GM18507 (cell line): ENCODE measurements at places on chromosomes 1 and 21.

DNA sequence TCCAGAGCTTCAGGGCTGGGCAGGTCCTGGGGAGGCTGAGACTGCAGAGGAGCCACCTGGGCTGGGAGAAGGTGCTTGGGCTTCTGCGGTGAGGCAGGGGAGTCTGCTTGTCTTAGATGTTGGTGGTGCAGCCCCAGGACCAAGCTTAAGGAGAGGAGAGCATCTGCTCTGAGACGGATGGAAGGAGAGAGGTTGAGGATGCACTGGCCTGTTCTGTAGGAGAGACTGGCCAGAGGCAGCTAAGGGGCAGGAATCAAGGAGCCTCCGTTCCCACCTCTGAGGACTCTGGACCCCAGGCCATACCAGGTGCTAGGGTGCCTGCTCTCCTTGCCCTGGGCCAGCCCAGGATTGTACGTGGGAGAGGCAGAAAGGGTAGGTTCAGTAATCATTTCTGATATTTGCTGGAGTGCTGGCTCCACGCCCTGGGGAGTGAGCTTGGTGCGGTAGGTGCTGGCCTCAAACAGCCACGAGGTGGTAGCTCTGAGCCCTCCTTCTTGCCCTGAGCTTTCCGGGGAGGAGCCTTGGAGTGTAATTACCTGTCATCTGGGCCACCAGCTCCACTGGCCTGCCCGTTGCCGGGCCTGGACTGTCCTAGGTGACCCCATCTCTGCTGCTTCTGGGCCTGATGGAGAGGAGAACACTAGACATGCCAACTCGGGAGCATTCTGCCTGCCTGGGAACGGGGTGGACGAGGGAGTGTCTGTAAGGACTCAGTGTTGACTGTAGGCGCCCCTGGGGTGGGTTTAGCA is 9.3 kb downstream of the MYBPH start:
- DNase-seq, result no peak

- DNase-seq, result no peak
Observed at GRCh38 chr1:21490774-21491487, 18.3 kb upstream of the ALPL start.

- no peak for DNase-seq
Observed at GRCh38 chr21:39350094-39351005, 1.5 kb upstream of the HMGN1 start.

DNA sequence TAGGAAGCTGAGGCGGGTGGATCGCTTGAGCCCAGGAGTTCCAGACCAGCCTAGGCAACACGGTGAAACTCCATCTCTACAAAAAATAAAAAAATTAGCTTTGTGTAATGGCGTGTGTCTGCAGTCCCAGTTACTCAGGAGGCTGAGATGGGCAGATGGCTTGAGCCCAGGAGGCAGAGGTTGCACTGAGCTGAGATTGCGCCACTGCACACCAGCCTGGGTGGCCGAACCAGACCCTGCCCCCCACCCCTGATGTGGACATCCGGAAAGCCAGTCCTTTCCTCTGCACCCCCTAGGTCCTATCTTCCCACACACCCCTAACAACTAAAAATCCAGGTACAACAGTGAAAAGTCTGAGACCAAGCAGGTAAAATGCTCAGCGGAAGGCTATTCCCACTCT is 71.9 kb downstream of the PLD5 start:
- no peak for DNase-seq

GRCh38 chr1:109204484-109204883 is 9.2 kb upstream of the SARS1 start:
- DNase-seq, result no peak

- no peak for DNase-seq
Observed at GRCh38 chr1:97245026-97245425, 523.4 kb downstream of the PTBP2 start.

- no peak for DNase-seq
Observed at GRCh38 chr1:198934901-198935305, 296.1 kb downstream of the PTPRC start.

DNA sequence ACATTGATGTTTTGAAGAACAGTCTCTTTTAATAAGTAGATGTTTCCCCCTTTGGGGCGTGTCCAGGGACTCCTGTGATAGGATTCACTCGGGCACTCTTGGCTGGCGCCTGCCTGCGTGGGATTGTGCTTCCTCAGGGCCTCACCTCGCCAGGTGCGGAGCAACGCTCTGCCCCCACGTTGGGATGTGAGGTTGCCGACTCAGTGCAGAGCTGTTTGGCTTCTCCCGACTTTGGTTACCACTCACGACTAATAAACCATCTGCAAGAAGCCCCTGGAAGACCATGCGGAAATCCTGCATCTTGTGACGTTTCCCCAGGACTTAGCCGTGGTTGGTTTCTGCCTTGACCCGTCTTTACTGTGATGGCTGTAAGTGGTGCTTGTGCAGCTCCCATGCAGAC is 106.4 kb downstream of the PCBP3 start:
- DNase-seq, result no peak

DNA sequence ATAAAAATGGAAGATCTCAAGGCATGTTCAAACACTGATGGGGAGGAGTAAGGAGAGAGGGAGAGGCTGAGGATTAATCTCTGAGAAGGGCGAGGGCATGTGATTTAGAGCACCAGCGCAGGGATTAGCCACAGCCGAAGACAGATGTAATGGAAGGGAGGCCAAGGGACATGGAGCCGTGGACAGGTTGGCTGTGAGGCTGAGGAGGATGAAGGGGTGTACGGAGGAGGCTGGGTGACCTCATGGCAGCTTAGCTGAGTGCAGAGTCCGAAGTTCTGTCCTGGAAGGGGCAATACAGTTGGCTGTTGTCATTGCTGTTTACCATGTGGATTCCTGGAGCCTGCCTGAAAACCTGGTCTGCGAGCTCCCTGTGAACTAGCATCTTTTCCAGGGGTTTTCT is 342.8 kb downstream of the RPS6KC1 start:
- DNase-seq, result no peak

DNA sequence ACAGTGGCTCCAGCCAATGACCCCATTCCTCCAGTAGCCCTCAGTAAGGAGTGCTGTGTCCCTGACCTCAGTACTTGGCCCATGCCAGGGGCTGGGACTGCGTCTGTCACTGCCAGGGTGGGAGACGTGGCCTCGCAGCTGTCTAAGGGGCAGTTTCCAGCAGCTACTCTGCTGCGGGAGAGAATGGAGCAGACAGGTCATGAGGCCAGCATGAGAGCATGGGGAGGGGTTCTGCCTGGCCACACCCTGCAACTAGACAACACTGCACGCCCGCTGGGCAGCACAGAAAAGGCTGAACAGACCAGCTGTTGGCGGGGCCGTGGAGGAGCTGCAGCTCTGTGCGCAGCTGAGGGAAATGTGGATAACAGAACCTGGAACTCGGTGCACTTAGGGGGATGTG is 91.6 kb upstream of the COL6A1 start:
- no peak for DNase-seq

DNA sequence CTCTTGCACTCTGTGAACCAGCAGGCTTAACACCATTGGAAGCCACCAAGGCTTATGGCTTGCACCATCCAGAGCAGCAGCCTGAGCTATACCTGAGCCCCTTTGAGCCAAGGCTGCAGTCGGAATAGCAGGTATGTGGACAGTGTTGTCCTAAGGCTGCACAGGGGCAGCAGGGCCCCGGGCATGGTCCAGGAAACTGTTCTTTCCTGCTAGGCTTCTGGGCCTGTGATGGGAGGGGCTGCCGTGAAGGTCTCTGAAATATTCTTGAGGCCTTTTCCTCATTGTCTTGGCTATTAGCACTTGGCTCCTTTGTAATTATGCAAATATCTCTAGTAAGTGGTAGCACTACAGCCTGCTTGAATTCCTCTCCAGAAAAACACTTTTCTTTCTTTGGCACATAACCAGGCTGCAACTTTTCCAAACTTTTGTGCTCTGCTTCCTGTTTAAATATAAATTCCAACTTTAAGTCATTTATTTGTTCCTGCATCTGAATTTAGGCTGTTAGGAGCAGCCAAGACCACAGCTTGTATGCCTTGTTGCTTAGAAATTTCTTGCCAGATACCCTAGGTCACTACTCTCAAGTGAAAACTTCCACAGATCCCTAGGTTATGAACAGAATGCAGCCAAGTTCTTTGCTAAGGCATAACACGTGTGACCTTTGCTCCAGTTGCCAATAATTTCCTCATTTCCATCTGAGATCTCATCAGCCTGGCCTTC is 5.2 kb downstream of the KRTAP20-4 start:
- DNase-seq, result no peak

DNA sequence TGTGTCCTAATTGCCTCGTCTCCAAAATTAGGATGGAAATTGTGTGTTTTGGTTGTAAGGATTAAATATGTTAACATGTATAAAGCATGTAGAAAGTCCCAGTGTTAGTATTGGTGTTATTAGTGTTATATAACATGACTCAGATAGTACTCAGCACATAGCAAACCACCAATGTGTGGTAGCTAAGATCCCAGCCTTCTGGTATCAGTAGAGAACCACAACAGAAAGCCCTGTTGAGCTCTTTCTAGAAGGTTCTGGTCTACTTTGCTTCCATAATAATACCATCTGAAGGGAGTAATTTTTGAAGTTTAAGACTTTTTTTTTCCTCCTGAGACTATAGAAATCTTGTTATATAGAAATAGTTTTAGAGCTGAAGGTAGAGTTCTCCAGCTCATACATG is 259.3 kb upstream of the SGIP1 start:
- no peak for DNase-seq

DNA sequence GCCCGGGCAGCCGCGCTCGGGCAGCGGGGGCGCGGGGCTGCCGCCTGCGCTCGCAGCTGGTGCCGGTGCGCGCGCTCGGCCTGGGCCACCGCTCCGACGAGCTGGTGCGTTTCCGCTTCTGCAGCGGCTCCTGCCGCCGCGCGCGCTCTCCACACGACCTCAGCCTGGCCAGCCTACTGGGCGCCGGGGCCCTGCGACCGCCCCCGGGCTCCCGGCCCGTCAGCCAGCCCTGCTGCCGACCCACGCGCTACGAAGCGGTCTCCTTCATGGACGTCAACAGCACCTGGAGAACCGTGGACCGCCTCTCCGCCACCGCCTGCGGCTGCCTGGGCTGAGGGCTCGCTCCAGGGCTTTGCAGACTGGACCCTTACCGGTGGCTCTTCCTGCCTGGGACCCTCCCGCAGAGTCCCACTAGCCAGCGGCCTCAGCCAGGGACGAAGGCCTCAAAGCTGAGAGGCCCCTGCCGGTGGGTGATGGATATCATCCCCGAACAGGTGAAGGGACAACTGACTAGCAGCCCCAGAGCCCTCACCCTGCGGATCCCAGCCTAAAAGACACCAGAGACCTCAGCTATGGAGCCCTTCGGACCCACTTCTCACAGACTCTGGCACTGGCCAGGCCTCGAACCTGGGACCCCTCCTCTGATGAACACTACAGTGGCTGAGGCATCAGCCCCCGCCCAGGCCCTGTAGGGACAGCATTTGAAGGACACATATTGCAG is 3.0 kb downstream of the ARTN start:
- DNase-seq, result no peak

GRCh38 chr1:10213186-10213705 is 2.9 kb downstream of the KIF1B start:
- no peak for DNase-seq

DNA sequence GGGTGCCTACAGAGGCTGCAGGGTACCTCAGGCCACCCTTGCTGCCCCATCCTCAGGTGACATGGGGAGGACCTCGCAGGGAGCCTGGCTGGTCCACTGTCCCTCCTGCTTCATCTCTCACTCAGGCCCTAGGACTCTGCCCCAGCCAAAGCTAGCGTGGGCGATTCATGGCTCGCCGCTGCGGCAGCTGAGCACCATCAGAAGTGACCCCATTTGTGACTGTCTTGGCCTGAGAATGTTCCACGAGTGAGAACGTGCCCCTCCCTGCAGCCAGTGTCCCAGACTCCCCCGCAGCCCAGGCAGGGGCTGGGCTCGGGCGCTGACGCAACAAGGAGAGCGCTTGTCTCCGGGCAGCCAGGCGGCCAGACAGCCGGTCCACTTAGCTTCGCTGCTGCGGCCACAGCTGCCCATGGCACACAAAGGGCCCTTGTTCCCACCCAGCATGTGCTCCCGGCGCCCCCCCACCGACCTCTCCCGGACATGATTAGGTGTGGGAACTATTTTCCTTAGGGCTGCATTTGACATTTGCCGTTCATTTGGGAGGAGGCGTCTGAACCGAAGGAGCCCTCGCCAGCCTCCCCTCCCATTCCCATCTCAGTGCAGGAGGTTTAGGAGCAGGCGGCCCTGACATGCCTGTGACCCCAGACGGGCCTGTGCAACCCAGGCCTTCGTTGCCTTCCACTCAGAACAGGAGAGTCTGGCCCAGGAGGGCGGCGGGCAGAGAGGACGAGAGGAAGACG is 19.3 kb upstream of the POFUT2 start:
- DNase-seq, result no peak

GRCh38 chr1:56639211-56639610 is 5.9 kb upstream of the PRKAA2 start:
- no peak for DNase-seq

- no peak for DNase-seq
Observed at GRCh38 chr1:27469334-27469733, 20.6 kb downstream of the WASF2 start.

DNA sequence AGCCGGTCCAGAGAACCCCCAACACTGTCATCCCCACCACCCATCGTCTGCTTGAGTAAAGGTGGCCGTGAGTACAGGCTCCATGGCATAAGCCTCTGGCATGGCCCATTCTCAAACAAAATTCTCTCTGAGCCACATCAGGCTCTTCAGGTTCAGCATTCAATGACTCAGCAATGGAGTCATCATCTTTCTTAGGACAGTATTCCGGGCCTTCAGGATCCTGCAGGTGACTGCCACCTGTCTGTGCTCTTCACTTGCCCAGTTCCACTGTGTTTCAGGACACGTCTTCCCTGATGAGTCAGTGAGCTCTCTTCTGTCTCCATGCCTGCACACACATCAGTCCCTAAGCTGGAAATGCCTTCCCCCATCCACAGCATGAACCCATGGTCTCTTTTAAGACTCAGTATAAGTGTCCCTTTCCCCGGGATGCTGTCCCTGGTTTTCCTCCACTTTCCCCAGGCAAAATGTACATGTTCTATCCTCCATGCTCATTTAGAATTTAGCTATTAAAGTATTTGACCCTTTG is 81.1 kb upstream of the FGGY start:
- DNase-seq, result no peak

- no peak for DNase-seq
Observed at GRCh38 chr1:234924450-234925355, 203.9 kb downstream of the TOMM20 start.

DNA sequence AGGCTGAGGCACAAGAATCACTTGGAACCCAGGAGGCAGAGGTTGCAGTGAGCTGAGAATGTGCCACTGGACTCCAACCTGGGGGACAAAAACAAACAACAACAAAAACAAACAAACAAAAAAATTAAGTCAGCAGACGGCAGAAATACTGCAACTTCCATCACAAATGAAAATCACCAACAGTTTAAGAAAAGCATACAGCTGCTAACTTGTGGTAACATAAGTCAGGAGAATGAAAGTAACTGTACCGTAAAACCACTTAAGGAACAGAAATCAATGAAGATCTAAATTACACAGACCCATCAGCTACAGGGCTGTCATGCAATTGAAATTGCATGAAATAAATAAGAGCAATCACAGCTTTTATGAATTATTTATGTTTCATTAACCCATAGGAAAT is 25.0 kb downstream of the MCOLN2 start:
- DNase-seq, result no peak

DNA sequence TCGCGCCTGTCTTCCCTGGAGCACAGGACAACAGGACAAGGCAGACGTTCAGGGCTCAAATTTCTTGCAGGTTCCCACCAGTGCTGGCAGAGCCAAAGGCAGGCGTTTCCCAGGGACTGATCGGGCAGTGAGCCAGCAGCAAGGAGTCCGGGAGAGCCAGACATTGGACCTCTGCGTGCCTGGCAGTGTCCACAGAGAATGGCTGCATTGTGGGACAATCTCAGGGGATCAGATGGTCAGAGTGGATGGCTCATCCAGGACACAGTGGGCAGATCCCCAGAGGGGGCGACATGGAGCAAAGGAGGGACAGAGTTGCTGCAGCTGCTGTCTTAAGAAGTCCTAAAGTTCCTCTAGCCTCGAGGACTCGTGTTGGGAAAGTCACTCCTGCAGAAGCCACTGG is 4.6 kb downstream of the TMEM63A start:
- no peak for DNase-seq
